ENCODE measurements at places on chromosomes 6 and 20.

DNA sequence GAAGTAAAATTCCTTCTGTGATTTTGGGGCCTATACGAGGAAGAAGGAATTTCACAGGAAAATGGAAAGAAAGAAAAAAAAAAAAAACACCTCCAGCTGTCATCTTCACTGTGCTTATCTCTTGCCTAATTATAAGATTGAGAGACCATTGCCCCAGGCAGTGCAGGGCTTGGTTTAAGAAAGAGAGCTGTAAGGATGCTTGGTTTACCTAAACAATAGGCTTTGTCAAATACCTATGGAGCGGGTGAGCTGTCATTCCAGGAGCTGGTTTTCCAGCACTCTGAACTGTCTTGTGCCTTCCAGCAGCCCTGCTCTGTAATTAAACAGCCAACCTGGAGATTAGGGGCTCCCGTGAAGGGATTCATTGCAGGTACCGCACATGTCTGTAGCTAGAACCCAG lies 137.8 kb downstream of the EDN3 start:
- no peak for DNase-seq

- no peak for DNase-seq
Observed at GRCh38 chr6:127941228-127941627, 40.4 kb upstream of the THEMIS start.

DNA sequence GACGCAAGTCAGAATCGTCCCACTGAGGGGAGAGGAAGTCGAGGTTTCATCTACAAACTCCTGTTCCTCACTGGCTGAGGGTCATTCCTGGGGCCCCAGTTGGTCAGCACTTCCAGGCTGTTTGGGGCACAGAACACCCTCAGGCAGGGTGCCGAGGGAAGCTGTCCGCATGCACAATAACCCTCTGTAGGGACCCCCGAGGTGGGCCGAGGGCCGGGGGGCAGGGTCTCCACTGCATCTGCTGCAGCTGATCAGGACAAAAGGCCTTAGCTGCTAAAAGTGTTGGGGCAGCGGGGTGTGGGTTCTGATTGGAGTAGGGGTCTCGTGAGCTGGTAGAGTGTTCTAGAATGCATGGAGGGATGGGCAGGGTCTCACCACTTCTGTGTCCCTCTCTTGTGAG lies 125.1 kb downstream of the TOX2 start:
- no peak for DNase-seq

- DNase-seq = peak; percentile 55
Observed at GRCh38 chr6:135577059-135577538, 79.6 kb upstream of the AHI1 start.

DNA sequence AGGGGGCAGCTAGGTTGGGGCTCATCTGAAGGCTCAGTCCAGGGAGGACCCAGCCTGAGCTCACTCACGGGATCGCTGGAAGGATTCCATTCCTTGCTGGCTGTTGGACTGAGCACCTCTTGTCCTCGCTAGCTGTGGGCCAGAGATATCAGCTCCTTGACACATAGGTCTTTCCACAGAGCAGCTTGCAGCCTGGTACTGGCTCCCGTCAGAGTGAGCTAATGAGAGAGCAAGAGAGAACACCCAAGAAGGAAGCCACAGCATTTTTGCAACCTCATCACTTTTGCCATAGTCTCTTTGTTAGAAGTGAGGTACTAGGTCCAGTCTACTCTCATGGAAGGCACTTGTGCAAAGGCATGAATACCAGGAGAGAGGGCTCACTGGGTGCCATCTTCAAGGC lies 179.9 kb downstream of the CDC5L start:
- DNase-seq = no peak

DNA sequence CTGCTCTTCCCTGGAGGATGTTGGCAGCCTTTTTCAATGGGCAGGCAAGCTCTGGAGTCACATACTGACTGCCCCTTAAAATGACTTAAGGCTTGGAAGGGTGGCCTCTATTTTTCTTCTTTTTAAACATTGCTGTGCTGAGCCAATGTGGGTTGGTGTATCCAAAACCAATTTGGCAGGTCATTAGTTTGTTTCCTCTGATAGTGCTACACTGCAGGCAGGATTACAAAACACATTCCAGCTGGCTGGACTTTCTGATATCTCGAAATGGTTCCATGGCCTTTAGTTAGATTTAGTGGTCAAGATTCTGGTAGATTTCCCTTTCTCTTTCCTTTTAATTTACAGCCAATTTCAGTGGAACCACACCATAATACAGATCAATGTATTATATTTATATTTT lies 28.1 kb upstream of the BMP2 start:
- no peak for DNase-seq

- no peak for DNase-seq
Observed at GRCh38 chr20:32507998-32508774, 76.9 kb downstream of the NOL4L start.

GRCh38 chr6:43680308-43681200 lies 7.0 kb downstream of the MRPS18A start:
- DNase-seq = no peak

- DNase-seq = no peak
Observed at GRCh38 chr6:46012834-46013233, 2.8 kb downstream of the CLIC5 start.

GRCh38 chr20:5171790-5172164 lies 45.0 kb downstream of the CDS2 start:
- DNase-seq = no peak

- peak; percentile 72 for DNase-seq
Observed at GRCh38 chr6:13787137-13787536, 27.2 kb downstream of the MCUR1 start.

GRCh38 chr6:31090973-31091364 lies 21.4 kb downstream of the C6orf15 start:
- DNase-seq = no peak

DNA sequence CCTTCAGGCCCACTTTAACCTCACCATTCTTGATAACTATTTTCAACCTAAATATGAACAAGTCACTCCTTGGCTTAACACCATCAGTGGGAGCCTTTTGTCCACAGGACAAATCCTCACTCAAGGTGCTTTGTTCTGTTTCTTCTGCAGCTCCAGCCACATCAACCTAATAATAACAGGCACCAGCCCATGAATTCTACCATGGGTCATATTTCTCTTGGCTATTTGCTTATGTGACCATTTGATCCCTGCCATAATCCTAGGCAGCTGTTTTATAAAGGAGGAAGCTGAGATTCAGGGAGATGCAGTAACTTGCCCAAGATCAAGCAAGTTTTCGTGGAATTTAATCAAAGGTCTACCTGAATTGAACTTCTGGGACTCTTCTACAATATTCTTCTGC lies 561.3 kb downstream of the DHX35 start:
- DNase-seq = no peak

GRCh38 chr20:31747640-31748039 lies 8.6 kb downstream of the TPX2 start:
- DNase-seq = no peak
